ENCODE measurements at places on chromosomes 3 and 15.

GRCh38 chr15:50051811-50052419 lies 67.1 kb downstream of the ATP8B4 start:
- peak; percentile 17 for DNase-seq

DNA sequence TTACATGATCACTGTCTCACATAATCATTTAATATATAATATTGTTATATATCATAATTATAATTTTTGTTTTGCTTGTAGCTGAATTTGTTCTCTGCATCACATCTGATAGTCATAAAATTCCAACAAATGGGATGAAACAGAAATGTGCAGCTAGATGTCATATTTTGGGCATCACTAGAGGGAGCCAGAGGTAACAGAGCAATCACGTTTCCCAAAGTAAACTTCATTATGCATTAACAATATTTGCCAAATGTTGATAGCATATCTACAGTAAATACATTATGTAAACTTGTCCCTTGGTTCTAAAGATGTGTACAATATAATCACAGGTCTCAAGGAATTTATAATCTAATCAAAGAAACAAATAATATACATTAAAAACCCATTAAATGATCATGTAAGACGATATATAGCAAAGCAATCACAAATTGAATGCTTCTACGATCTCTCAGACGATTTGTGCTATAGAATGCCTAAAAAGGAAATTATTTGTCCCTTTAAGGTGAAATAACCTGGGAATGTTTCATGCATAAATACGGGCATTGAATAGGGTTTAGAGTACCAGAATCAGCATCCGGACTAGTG lies 234.2 kb upstream of the MCTP2 start:
- DNase-seq: no peak

DNA sequence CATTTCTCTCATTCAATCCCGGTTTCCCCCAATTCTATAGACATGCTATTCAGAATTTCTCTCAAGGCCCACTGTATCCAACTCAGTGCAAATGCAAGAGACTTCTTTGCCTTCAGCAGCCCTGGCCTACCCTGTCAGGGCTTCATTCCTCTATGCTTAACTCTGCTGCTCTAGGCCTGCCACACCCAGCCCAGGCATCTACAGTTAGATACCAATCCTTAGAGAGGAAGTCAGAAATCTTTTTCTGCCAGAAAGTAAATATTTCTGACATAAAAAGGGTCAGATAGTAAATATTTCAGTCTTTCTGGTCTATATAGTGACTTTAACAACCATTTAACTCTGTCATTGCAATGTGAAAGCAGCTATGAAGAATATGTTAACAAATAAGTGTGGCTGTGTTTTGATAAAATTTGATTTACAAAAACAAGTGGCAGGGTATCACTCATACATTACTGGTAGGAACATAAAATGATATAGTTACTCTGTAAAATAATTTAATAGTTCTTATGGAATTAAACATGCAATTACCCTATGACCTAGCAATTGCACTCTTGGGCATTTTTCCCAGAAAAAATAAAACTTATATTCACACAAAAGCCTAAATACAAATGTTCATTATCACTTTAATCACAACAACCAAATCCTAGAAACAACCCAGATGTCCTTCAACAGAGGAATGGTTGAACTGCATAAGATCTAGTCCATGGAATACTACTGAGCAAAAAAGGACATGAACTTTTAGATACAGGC lies 942.0 kb downstream of the SQOR start:
- DNase-seq: no peak

- DNase-seq: no peak
Measured at GRCh38 chr15:93384886-93385285, 295.9 kb upstream of the RGMA start.

DNA sequence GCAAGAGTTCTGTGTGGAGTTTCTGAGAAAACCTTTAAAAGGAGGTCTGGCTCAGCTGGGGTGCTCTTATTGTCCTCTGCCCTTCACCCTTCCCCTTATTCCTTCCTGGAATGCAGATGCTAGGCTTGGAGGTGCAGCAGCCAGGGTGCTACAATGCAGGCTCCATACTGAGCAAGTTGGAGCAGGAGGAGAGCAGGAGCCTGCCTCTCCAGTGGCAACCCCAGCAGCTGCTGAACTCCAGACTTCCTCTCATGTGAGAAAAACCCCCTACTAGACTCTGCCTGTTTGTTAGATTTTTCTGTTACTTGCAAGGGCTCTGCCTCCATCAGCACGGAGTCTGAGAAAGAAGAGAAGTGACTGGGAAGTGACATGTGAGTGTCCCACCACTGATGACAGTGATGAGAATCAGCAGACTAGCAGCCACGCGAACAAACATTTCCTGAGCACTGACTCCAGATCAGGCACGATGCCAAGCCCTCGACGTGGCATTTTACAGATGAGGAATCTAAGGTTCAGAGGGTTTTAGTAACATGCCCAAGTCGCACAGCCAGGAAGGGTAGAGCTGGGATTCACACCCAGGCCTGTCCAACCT lies 16.1 kb upstream of the RARRES1 start:
- peak; percentile 89 for DNase-seq

DNA sequence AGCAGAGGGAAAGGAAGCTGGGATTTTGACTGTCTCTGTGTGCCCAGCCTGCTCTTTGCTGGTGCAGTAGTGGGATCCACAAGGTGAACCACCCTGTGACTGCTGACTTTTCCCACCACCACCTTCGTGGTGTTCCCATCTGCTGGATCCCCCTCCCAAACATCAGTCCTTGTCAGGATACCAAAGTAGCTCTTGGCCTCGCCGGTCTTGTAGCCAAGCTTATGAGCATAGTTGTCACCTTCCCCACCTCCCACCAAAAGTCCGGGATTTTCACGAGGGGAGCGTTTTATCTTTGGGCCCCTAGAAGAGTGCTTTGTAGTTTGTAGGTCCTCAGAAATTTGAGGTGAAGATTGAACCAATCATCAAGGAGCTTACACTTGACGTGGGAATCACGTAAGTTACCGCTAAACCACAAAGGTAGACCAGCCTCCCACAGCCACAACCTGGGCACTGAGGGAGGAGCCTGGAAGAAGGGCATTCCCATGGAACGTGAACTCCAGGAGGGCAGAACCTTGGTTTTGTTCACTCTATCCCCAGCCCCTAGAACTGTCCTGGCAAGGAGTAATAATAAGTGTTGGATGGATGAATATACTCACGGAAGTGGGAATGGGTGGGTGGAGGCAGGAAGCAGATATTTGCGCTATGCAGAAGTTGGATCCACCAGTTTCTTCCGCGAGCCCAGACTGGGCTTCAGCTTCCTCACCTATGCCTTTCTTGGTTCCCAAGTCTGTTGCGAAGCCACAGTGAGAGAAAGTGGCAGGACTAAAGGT lies 814 bp upstream of the TEX264 start:
- no peak for DNase-seq

- DNase-seq: no peak
Measured at GRCh38 chr3:125478326-125478725, 41.7 kb downstream of the SNX4 start.

- no peak for DNase-seq
Measured at GRCh38 chr3:187521546-187521945, 148.6 kb downstream of the SST start.

- no peak for DNase-seq
Measured at GRCh38 chr3:139838269-139838957, 96.6 kb upstream of the CLSTN2 start.

GRCh38 chr3:187369089-187369447 lies 883 bp downstream of the RTP4 start:
- no peak for DNase-seq

- no peak for DNase-seq
Measured at GRCh38 chr3:177449360-177450006, 252.2 kb upstream of the TBL1XR1 start.

GRCh38 chr15:69941706-69942495 lies 155.8 kb downstream of the TLE3 start:
- DNase-seq: no peak

GRCh38 chr3:46289551-46289950 lies 47.3 kb downstream of the CCR3 start:
- DNase-seq: no peak

- no peak for DNase-seq
Measured at GRCh38 chr3:172580680-172581401, 57.6 kb upstream of the TNFSF10 start.

GRCh38 chr3:151446002-151446340 lies 14.9 kb downstream of the IGSF10 start:
- DNase-seq: no peak

DNA sequence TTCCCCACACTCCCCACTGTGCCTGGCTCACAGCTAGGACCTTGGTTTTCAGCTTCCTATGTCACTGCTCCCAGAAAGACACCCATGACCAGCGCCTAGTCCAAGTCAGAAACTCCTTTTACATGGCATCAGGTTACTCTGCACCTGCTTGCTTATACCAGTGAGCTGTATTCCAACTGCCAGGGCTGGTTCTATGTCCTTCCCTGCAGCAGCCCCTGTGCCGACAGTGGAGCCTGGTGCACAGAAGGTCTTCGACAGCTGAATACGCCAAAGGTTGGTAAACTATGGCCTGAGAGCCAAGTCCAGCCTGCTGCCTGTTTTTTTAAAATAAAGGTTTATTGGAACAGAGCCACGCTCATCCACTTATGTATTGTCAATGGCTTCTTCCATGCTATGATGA lies 102.5 kb downstream of the IQSEC1 start:
- no peak for DNase-seq

- DNase-seq: no peak
Measured at GRCh38 chr15:46278486-46279090, 643.8 kb downstream of the SQOR start.

GRCh38 chr15:68679961-68680371 lies 101.2 kb downstream of the CORO2B start:
- no peak for DNase-seq

DNA sequence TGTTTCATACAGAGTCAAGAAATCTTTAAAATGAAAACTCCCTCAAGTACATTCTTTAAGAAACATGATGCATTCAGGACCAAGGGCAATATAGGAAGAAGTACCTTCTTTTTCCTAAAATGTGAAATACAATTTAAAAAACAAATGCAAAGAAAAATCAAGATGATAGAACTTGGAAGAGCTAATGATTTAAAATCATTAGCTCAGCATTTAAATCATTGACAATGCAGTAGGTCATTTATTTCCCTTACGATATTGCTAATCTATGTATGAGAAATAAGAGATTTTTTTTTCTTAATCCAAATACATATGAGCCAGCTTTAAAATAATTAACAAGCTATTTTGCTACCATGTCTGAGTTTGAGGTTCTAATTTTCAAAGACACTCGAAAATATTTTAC lies 105.5 kb downstream of the HHLA2 start:
- no peak for DNase-seq

- no peak for DNase-seq
Measured at GRCh38 chr3:98766924-98767323, 3.8 kb downstream of the ST3GAL6 start.

DNA sequence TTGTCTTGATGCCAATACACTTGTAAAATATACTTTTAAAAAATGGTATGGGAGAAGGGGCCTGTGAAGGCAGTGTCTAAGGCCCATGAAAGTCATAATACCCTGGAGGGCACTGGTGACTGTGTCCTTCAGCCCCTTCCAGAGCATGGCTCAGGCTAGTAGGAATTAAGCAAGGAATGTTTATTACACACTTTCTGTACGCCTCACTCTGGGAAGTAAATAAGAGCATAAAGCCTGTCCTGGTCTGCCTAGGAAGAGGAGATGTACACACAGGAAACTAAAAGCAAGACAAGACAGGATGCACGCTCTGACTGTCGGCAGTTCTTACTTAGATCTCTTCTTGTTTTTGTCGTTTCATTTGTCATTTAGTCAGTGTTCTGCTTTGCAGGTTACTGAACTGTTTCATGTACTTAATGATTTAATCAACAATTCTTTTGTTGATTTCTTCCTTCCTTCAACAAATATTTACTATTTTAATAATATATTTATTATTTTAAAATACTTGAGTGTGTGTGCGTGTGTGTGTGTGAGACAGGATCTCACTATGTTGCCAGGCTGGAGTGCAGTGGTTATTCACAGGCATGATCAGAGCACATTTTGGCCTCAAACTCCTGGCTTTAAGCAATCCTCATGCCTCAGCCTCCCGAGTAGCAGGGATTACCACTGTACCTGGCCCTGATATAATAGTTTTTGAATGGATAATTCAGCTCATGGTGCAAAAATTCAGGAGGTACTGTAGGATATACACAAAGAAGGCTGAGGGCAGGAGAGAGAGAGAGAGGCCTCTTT lies 9.0 kb upstream of the SMAD6 start:
- no peak for DNase-seq

DNA sequence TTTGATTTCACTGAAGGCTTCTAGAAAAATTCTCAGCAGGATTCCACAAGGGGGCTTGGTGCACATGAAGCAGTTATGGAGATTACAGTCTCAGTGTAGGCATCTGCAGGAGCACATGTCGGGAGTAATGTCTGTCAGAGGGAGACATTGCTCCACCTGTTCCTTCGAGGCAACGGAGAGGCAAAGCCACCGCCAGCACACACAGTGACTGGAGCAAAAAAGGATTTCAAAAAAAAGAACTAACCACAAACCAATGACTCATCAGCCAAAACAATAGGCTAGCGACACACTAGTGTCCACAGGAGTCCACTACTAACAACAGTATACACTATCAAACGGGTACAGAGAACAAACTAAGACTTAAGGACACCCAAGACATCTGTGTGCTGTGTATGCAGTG lies 68.9 kb downstream of the NPTN start:
- no peak for DNase-seq

DNA sequence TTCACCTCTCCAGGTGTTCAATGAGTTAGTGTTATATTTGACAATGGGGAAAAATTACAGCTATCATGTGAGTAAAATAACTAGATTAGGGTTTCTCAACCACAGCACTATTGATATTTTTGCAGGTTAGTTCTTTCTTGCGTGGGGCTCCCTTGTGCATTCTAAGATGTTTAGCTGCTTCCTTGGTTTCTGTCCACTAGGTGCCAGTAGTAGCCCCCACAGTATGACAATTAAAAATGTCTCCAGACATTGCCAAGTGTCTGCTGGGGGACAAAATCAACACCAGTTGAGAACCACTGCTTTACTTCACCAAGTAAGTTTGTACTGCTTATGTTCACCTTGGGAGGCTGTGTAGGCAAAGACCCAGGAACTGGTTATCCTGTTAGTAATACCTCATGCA lies 618.7 kb downstream of the EDEM1 start:
- no peak for DNase-seq

DNA sequence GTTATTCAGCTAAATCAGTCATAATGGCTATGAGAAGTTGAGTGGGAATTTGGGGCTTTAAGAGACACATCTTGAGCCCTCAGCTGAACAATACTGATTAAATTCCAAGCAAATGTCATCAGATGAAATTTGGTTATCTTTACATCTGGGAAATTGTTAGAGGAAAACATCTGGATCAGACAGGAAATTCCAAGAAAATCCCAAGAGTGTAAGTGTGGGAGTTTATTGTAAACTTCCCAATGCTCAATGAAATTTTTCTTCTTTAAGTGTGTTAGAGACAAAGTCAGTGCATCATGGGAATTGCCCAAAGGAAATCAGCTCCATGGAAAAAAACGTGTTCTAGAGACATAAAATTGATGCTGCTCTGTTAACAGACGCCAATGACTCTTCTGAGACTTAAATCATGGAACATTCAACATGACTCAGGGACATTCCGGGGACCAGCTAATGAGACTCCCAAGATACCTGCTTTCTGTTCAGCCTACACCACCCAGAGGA lies 19.8 kb upstream of the DCLK3 start:
- DNase-seq: no peak

GRCh38 chr3:184635126-184635525 lies 73.5 kb downstream of the EPHB3 start:
- DNase-seq: no peak

- no peak for DNase-seq
Measured at GRCh38 chr15:83930392-83931212, 276.7 kb downstream of the ADAMTSL3 start.

GRCh38 chr3:121274411-121274810 lies 271.4 kb downstream of the POLQ start:
- DNase-seq: no peak

All from hematopoietic multipotent progenitor cell treated with erythropoietin and hydrocortisone succinate and interleukin-3 and kit ligand, for 17 days (in vitro differentiated cells).